ENCODE measurements at places on chromosomes 1 and 21.

DNA sequence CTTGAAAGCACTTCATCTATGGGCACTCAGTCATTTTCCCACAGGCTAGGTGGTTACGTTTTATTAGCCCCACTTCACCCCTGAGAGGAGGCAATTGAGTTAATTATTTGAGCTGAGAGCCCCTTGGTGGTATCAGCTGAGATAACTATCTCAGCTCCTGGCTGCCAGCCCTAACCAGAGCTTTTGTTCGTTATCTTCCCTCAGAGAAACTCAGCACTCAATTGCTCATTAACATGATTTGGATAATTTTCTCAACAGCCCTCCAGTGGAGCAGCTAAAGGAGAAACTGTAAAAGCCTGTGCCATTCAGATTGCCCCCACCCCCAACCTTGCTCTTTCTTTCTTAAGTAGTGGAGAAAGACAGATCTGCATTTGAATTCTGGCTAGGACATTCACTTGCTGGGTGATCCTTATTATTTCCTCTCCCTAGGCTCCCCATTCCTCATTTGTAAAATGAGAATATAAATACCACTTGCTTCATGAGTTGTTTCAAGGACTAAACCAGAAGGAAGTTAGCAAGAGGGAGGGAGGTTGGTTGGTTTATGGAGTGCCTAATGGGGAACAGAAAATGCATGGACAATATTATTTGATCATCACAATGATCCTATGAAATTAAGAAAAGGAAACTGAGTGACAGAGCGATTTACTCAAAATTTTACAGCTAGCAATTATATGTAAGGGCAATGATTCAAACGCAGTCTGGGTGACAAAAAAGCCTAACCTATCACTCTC is 218.7 kb upstream of the FGGY start:
- DNase-seq: no peak

DNA sequence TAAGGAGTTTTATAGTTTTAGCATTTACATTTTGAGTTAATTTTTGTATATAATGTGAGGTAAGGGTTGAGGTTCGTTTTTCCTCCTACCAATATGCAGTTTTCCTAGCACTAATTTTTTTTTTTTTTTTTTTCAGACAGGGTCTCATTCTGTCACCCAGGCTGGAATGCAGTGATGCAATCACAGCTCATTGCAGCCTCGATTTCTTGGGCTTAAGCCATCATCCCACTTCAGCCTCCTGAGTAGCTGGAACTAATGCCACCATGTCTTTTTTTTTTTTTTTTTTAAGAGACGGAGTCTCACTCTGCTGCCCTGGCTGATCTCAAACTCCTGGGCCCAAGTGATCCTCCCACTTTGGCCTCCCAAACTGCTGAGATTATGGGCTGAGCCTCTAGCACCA is 2.5 kb upstream of the UBASH3A start:
- no peak for DNase-seq

GRCh38 chr21:26637201-26637745 is 64.2 kb upstream of the CYYR1 start:
- DNase-seq: peak; percentile 61

GRCh38 chr1:12276225-12276624 is 46.4 kb downstream of the VPS13D start:
- no peak for DNase-seq

DNA sequence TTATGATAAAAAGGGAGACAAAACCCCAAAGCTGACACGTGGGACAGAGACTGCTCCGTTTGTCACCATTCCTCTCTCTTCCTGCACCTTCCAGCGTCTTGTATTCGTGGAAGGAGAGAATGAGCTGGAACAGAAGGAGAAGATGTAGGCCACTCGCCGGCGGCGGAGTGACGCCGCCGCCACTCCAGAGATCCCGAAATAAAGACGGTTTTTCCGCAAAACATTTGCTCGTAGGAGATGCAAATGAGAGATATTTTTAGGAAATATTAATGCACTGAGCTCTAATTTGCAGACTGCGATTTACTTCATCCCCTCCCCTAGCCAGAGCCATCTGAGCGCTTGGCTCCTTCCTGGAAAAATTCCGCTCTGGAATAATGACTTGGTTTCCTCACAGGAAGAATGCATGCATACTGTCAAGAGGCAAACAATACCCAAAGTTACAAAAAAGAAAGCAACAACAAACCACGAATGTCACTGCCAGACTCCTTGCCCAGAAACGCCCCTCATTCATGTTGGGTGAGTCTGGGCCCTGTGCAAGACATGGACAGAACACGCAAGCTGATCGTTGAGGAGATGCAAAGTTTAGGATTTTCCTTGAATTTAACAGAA is 18.0 kb upstream of the ADARB1 start:
- DNase-seq: no peak

GRCh38 chr1:199995096-199995685 is 32.3 kb upstream of the NR5A2 start:
- DNase-seq: no peak

DNA sequence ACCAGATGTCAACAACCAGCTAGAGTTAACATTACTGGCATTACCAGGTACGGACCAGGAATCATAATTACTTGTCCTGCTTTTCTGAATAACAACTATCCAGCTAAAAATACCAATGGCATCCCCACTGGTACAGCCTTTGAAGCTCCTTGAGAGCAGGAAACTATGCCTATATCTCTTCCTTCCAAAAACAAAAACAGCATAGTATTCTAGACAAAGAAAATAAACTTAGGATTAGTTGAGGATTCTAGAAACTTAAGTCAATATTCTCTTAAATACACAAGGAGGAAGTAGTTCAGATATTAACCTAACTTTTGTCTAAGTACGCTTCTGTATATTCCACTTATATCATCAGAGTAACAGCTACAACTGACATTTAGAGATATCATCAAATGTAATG is 3.0 kb downstream of the FUBP1 start:
- no peak for DNase-seq

DNA sequence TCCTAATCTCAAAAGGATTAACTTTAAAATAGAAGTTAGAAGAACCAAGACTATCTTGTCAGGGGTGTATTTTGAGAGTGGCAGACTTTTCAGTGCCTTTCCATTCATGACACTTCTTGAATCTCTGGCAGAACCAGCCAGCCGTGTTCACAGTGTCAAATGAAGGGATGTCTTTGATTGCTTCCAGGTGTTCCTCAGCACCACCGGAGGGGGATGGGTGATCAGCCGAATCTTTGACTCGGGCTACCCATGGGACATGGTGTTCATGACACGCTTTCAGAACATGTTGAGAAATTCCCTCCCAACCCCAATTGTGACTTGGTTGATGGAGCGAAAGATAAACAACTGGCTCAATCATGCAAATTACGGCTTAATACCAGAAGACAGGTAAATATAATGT is 32.3 kb downstream of the FMO1 start:
- DNase-seq: no peak

DNA sequence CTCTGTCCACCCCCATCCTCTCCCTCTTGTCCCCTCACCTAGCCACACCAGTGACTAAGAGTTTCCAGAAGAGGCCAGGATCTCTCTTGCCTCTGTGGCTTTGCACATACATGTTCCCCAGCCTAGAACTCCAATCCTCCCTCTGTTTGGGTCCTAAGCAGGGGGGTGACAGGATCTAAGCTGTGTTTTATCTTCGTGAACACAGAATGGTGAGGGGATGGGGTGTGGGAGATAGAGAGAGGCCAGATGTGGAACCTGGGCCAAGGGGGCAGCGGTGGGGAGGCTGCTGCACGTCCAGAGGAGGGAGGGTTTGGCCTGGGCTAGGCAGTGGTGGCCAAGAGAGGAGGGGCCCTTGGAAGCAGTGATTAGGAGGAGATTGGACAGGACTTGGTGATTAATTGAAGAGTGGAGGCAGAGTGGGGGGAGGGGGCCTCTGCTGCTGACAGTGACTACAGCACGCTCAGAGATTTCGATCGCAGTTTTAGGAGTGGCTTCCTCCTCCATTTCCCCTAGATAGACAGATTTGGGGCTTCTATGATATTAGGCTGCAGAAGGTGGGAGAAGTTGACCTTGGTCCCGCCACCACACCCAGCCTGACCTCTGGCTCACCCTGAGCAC is 17.1 kb upstream of the ADGRB2 start:
- no peak for DNase-seq

GRCh38 chr1:33460947-33461629 is 11.4 kb upstream of the ZSCAN20 start:
- DNase-seq: no peak

DNA sequence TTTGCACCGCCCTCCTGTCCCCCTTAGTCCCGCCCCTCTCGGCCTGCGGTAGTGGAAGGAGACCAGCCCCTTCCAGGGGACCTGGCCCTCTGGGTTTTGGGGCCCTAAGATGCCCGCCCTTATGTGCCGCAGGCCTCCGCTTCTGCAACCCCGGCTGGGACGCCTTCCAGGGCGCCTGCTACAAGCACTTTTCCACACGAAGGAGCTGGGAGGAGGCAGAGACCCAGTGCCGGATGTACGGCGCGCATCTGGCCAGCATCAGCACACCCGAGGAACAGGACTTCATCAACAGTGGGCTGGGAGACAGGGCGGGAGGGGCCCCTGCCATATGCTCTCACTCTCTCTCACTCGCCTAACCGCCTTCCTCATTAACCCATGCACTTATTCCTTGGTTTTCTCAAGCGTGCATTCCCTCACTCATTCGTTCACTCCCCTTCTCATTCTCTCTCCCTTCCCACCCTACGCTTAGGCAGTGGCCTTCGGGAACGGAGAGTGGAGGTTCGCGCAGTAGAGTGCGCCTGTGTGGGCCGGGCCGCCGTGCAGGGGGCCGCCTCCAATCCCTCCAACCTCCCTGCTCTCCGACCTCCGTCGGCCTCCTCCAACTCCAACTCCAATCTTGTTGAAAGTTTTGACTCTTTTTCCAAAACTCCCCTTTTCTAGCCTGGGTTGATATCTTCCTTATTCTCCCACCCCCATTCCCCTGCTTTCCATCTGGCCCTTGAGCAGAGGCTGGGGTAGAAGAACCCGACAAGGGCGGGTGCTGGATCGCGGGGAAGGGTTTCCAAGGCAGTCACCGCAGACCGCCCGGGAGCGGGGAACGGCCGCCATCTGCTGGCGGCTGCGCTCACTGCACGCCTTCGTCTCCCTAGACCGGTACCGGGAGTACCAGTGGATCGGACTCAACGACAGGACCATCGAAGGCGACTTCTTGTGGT is 15.2 kb downstream of the BCAN start:
- peak; percentile 49 for DNase-seq

DNA sequence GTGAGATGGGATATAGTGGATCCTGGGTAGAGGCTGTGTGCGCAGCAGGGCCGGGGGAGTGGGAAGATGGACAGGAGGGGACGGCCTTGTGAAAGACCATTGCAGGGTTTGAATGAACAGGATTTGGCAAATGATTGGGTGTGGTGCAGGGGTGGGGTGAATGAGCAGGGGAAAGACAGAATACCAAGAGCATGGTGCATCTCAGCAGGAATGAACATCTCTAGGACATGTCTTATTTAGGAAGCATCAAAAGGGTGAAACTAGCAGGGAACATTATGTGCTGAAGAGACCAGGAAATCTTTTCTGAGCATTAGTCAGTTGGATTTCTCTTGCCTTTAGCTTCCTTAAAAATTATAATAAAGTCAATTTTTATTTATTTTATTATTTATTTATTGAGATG is 60.6 kb upstream of the SLC2A1 start:
- DNase-seq: no peak

GRCh38 chr21:33305938-33306337 is 18.8 kb upstream of the IFNAR1 start:
- DNase-seq: no peak

DNA sequence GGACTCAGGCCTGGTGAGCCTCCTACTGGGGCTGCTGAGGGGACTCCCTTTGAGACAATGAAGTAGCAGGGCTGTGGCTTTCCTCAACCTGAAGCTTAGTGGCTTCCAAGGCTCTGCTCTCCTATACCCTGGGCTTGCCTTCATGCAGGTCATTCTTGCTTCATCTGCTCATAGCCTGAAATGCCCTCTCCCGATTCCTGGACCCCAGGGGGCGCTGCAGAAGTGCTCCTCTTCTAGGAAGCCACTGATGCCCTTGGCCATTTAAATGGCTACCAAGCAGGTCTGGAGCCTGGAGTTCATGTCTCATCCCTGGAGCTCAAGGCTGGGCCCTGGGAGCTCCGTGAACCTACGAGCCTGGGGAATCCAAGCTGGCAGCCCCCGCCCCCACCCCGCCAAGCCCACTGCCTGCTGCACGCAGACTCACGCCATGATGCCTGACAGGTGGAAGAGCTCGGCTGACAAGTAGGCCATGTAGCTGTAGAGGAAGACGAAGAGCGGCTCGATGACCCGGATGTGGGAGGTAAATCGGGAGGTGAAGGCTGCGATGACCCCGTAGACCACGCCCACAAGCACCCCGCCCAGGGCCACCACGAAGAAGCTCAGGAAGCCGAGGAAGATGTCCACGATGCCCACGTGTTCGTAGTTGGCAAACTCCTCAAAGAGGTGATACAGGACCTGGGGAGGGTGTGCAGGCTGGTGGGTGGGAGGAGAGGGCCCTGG is 45.7 kb downstream of the SLC9A1 start:
- peak; percentile 20 for DNase-seq

GRCh38 chr1:200897259-200897658 is 2.6 kb downstream of the INAVA start:
- no peak for DNase-seq

- no peak for DNase-seq
These were observed 29.7 kb upstream of the PYHIN1 start for GRCh38 chr1:158901623-158902022.

- DNase-seq: peak; percentile 47
These were observed 737.6 kb downstream of the PLA2G4A start for GRCh38 chr1:187566354-187566753.

GRCh38 chr1:53582211-53583020 is 123.2 kb downstream of the DMRTB1 start:
- no peak for DNase-seq

DNA sequence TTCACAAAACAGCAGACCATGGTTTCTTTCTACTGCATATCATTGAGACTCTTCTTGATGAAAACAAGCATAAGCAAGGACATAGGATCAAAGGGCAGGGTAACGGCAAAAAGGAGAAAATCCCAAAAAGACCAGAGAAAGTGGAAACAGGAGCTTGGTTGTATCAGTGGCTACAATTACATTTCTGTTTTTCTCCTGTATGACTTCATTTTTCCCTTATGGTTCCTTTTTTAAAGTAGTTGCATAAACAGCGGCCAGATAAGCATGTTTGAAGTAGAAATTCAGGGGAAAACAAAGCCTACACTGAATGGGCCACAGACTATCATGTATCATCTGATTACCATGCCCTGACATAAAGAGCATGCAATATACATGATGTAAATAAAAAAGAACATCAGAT is 4.6 kb downstream of the EGLN1 start:
- no peak for DNase-seq

- peak; percentile 26 for DNase-seq
These were observed at the start of gene AIM2 for GRCh38 chr1:159076438-159077119. TSS of gene AIM2 (minus strand) at chr1:159076766. CDS start at chr1:159073499, 3,267 bp downstream.

GRCh38 chr1:98404866-98405265 is 256.7 kb upstream of the SNX7 start:
- DNase-seq: no peak

GRCh38 chr1:30405081-30405480 is 318.3 kb downstream of the MATN1 start:
- DNase-seq: no peak

GRCh38 chr1:74344387-74344786 is 109.2 kb downstream of the TNNI3K start:
- DNase-seq: no peak

- DNase-seq: no peak
These were observed 18.7 kb downstream of the CLSTN1 start for GRCh38 chr1:9805006-9805508.

- peak; percentile 44 for DNase-seq
These were observed 24.9 kb upstream of the C1QA start for GRCh38 chr1:22611530-22611947.

Data from LHCN-M2 (cell line).